ENCODE measurements at places on chromosomes 1 and 21.

- DNase-seq: no peak
Observed at GRCh38 chr1:3470650-3471355, 16.3 kb downstream of the ARHGEF16 start.

- DNase-seq: no peak
Observed at GRCh38 chr1:198278943-198279342, 122.1 kb downstream of the NEK7 start.

DNA sequence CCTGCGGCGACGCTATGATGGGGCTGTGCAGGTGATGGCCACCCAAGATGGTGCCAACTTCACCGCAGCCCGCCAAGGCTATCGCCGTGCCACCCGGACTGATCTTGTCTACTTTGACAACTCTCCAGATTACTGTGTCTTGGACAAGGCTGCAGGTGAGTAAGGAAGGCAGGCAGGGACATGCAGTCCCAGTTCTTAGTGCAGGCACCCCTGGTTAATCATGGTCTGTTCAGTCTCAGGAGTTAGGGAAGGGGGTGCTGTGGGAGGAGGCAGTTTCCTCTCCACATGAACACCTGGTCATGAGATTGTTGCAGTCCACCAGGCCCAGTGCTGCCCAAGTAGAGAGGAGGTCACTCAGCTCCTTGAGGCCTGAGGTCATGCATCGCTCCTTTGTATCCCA lies 8.5 kb downstream of the WNT2B start:
- no peak for DNase-seq

DNA sequence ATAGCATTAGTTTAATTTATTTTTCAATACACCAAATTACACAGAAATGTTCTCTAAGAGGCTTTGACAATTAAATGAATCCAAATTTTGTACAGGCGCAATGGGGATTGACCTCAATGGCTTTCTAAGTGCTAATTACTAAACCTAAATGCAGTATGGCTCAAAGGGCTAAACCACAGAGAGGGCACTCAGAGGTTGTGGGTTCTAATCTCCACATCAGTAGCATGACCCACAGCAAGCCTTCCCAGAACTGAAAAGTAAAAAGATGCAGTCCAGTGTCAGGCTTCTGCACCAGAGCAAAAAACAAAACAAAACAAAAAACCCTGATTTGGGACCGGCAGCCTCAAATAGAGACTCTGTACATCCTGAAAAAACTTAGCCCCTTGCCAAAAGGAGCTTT lies 579.2 kb upstream of the PKN2 start:
- no peak for DNase-seq

GRCh38 chr21:34260277-34261008 lies 103.4 kb upstream of the KCNE2 start:
- no peak for DNase-seq

GRCh38 chr21:15614766-15615165 lies 115.0 kb upstream of the USP25 start:
- no peak for DNase-seq

DNA sequence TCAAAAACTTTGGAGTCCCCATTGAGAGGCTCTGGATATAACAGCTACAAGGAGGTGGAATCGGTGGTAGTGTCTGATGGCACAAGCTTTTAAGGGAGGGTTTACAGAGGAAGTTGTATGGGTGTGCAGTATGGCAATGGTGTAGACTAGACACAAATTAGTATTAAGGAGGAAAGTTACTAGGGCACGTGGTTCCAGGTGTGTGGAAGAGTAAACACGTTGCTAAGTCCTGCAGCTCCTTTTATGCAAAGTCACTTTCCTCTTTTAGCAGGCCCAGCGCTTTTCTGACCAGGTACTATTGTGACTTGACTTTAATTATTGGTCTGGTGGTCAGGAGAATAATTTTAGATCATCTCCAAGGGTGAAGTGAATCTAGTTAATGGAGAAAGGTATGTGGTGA lies 287.5 kb upstream of the B3GALT2 start:
- DNase-seq: no peak

DNA sequence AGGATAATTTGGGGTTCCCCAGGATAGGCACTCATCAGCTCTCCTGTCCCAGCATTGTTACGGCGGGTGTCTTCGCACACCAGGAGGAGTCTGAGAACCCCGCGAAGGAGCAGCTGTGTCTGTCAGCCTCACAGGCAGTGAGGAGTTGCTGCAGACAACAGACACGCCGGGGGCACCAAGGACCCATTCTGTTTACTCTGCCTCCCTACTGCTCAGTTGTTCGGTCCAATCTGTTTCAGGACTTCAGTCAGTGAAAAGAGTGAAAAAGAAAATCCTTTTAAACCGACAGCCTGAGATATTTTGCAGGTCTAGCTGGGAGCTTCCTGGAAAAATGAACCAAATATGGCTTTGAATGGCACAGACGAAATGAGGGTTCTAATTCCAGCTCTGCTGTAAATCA lies 288.4 kb downstream of the OMA1 start:
- no peak for DNase-seq

DNA sequence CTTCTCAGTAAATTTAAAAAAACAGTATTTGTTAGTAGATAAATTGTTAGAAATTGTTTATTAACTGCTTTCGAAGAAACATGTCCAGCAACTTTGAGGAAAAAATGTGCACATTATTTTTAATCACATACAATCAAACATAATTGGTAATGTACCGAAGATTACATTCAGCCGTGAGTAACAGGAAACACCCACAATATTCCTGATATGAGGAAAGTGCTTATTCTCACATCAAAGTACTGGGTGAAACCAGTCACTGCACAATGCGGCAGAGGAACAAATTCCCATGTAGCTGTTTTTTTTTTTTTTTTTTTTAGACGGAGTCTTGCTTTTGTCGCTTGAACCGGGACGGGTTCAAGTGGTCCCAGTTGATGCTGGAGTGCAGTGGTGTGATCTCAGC lies 9.7 kb downstream of the ACBD3 start:
- DNase-seq: no peak

DNA sequence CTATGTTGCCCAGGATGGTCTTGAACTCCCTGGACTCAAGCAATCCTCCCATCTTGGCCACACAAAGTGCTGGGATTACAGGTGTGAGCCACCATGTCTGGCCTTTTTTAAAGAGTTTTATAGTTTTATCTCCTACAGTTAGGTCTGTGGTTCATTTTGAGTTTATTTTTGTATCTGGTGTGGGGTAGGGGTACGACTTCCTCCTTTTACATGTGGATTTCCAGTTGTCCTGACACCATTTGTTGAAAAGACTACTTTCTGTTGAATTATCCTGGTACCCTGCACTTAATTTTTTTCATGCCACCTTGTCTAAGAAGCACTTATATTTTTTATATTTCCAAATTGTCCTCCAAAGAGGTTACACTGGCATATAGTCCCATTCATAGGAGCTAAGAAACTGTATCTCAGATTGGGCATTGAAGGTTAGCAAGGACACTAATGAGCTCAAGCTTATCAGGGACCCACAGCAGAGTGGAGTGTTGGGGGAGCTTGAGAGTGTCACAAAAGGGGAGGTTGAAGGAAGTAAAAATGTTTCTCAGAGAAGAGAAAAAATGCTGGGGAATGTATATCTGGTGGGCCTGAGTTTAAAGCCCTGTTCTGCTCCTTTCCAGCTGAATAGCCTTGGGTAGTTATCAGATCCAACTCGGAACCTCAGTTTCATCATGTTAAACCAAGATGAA lies 23.4 kb upstream of the MEF2D start:
- no peak for DNase-seq

- DNase-seq: peak; percentile 11
Observed at GRCh38 chr21:14382486-14382834, 486 bp downstream of the HSPA13 start.

- peak; percentile 16 for DNase-seq
Observed at GRCh38 chr21:41210426-41211059, 42.6 kb downstream of the BACE2 start.

DNA sequence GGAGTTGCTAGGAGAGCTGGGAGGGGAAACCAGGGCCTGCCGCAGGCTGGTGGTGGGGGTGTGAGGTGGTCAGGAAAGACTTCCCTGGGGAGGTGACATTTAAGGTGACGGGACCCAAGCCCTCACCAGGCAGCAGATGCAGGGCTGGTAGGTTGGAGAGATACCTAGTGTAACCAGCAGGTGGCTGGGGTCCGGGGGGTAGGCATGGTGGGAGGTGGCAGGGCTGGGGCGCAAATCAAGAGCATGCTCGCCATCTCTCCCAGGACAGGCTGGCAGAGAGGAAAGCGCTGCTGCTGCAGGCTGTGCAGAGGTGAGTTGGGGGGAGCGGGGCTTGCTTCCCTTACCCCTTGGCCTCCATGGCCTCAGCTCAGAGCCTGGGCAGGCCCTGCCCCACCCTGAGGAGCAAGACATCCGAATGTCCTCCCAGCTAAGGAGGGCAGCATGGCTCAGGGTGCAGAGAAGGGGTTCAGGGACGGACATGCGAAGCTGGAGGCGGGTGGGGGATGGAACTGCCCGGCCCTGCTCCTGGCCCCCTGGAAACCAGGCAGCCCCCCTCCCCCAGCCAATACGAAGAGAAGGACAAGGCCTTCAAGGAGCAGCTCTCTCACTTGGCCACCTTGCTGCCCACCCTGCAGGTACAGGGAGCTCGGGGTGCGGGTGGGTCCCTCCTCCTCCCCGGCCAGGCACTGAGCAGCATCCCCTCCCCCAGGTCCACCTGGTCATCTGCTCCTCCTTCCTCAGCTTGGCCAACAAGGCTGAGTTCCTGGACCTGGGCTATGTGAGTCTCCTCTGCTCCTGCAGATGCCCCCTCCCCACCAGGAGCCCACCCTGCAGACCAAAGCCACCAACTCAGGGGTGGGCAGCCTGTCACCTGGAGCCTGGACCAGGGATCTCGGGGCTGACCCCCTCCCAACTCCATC lies 4.0 kb downstream of the RNF207 start:
- DNase-seq: no peak

GRCh38 chr1:88111816-88112215 lies 572.3 kb upstream of the PKN2 start:
- DNase-seq: no peak

DNA sequence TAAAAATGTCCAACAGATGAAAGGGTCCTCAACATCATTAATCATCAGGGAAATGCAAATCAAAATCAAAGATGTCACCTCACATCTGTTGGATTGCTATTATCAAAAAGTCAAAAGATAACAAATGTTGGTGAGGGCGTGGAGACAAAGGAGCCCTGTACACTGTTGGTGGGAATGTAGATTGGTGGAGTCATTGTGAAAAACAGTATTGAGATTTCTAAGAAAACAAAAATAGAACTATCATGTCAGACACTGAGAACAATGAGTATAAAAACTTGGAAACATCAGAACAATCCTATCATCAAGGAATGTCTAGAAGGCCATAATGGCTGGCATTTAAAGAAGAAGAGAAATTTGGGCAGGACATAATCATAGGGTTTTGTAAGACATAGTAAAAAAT lies 209.2 kb upstream of the PTGFR start:
- no peak for DNase-seq

- no peak for DNase-seq
Observed at GRCh38 chr1:232357416-232357815, 272.5 kb downstream of the SIPA1L2 start.

- DNase-seq: no peak
Observed at GRCh38 chr1:205590457-205590768, 41.4 kb downstream of the ELK4 start.

- DNase-seq: no peak
Observed at GRCh38 chr1:223077247-223077833, 65.7 kb downstream of the TLR5 start.

- no peak for DNase-seq
Observed at GRCh38 chr1:204931313-204931712, 60.7 kb downstream of the NFASC start.

DNA sequence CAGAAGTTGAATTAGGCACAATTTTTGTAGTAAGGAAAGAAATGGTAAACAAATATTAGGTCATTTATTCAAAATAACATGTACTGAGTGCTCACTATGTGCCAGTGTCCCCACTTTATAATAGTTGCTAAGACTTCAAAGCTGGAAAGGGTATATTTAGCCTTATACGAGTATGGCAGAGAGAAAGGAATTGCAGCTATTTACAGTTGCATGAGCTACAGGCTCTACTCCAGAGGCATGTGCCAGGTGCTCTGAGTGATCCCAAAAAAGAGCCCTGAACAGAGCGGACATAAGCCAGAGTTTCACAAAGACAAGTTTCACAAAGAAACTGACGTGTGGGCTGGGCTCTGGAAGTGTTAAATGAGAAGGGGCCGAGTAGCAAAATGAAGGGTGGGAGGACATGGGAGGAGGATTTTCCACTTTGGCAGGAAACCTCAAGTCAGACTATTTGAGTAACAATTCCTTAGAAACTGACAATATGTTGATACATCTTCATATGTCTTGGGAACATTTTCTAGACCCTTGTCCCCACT lies 40.9 kb downstream of the FASLG start:
- no peak for DNase-seq

DNA sequence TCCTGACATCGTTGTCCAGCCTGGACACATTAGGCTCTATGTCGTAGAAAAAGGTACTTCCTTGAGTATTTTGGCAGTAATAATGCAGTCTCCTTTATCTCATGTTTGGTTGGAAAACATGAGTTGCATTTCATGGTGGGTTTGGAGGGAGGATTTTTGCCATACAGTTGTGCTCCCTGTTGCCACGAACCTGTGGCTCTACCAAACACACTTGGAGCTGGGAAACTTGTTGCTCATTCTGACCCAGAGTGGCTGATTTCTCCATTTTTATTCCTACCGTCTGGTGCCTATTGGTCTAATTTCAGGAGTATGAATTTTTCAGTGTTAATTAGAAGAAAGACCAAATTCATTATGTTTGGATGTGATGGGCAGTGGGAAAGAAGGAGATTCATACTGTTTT lies 50.7 kb downstream of the MPZL1 start:
- no peak for DNase-seq

DNA sequence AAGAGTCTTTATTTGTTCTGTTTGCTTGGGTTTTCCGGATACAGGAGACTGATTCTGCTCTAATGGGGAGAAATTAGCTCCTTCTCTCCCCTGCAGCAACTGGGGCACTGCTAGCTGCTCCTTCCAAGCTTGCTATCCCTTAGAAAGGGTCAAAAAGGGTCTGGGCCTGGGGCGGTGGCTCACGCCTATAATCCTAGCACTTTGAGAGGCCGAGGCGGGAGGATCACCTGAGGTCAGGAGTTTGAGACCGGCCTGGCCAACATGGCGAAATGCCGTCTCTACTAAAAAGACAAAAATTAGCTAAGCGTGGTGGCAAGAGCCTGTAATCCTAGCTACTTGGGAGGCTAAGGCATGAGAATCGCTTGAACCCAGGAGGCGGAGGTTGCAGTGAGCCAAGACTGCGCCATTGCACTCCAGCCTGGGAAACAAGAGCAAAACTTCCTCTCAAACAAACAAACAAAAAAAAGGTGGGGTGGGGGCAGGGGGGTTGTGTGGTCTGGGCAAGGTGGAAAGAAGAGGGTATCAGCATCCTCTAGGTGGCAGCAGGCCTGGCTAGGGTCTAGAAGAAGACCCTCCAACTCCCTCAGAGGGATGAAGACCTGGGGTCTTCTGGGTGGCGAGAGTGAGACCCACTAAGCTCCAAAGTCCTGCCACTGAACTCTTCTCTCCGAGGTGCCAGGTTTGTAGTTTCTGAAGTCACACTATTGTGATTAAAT lies 15.4 kb upstream of the TBX15 start:
- no peak for DNase-seq

Data from IMR-90 (cell line).